Fibroblast of pulmonary artery (primary cell): ENCODE measurements at places on chromosomes 12 and 14.

DNA sequence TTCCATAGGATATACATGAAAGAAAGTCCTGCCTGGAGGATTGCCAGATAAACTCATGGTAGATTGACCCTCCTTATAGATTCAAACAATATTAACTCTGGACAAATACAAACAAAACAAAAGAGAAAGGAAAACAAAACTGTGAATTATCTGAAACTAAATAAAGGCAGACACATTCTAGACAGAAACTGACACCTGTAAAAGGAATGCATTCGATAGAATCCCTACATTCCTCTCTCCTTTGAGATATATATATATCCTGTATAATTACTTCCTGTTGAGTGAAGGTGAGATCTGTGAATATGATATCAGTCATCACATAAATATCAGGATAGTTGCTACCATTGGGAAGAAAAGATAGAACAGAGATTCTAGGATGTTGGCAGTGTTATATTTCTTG, 948.4 kb upstream of the ATXN7L3B start:
- no peak for DNase-seq

- peak; percentile 21 for DNase-seq
Observed at GRCh38 chr14:58633831-58634230, 3.9 kb upstream of the DACT1 start.

- DNase-seq = no peak
Observed at GRCh38 chr14:76034566-76034965, 49.0 kb downstream of the IFT43 start.

DNA sequence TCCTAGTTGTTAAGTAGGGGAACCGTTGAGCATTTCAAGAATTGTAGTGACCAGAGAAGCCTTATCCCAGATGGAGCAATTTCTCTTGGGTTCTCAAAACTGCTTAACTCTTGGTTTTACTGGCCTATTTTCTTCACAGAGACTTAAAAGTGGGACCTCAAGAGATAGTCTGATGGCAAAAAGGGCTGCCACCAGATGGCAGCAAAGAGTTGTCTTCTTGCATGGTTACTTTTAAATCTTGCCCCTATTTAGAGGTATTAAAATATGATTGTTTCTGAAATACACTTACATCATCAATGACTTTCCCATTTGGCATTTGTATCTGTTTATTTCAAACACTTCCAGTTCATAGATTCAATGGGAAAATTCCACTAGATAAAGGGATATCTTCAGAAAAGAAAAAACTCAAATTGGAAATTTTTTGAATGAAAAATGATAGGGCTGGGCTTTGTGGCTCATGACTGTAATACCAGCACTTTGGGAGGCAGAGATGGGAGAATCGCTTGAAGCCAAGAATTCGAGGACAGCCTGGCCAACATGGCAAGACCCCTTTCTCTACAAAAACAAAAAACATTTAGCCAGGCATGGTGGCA, 69.9 kb upstream of the CNTN1 start:
- DNase-seq = peak; percentile 56

DNA sequence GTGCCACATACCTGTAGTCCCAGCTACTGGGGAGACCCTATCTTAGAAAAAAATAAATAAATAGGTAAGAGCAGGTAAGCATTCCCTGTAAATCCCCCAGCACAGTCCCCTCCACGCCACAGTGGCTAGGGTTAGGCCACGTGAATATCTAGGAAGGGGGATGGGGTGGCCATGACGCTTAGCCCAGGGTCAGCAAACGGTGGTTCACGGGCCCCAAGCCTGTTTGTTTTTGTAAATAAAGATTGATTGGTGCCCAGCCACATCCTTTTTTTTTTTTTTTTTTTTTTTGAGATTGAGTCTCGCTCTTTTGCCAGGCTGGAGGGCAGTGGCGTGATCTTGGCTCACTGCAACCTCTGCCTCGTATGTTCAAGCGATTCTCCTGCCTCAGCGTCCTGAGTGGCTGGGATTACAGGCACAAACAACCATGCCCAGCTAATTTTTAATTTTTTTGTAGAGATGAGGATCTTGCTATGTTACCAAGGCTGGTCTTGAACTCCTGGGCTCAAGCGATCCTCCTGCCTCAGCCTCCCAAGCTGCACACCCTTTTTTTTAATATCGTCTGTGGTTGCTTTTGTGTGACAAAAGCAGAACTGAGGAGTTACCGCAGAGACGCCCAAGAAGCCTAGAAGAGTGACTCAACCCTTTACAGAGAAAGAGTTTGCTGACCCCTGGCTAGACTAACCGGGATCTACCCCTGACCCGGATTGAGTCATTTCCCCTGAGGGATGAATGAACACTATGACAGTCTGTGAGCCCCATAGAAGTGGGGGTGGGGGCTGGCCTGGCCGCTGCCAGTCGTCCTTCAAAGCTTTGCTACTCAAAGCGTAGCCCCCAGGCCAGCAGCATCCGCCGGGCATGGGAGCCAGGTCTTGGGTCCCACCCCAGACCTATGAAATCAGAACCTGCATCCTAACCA, 113.7 kb upstream of the NCOR2 start:
- DNase-seq = peak; percentile 96

DNA sequence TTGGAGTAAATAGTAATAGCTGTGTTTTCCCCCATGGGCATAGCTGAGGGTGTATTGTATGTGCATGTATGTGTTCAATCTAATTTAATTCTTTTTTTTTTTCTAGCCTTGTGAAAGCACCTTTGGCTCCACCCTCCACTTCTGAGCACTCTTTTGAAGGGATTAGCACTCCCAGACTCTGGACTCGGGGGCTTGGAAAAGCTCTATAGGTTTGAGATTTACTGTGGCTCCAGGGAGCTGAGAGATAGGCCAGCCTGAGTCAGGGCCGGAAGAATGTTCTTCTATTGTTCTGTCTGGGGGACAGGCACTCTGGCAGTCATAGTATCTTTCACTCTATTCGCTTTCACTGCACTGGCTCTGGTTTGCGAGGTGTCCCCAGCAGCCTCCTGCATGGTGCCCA, 540.0 kb upstream of the TBX3 start:
- peak; percentile 61 for DNase-seq

DNA sequence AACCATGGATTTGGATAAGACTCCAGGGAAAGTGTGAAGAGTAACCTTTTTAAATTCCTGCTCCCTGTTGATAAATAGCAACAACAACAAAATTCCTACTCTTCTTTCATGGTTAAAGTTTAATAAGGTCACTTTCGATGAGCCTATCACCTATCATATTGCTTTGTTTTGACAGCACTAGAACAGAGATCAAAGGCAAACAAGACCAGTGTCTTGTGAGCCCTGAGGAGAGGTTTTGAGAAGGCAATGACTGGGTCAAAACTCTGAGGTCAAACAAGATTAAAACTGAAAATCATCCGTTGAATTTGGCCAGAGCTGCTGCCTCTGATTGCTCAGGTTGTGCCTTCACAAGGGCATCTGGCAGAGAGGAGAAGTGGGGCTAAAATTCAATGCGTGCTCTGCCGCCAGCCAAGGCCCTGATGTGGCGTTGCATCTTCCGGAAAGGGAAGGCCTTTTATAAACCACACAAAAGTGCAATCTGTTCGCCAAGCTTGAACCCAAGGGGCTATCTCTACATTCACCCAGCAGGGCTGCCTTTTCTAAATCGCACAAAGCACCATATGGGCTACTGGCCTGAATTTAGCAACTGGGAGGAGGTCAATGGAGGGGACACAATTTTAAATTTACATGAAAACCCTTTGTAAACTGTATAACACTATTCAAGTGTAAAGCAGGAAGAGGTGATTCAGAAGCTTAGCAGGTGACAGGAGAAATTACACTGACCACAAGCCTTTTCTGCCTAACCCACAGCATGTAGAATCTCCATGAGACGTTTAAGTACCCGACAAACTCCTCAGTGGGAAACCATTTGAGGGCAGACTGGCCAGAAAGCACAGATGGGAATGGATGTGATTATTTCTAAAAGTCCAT, 140.8 kb downstream of the DAD1 start:
- DNase-seq = no peak

- DNase-seq = no peak
Observed at GRCh38 chr14:82419933-82420332, 886.3 kb upstream of the SEL1L start.

GRCh38 chr14:22482085-22482694, 106.8 kb downstream of the DAD1 start:
- DNase-seq = no peak

GRCh38 chr14:74836251-74836960, 39.5 kb downstream of the PROX2 start:
- no peak for DNase-seq

DNA sequence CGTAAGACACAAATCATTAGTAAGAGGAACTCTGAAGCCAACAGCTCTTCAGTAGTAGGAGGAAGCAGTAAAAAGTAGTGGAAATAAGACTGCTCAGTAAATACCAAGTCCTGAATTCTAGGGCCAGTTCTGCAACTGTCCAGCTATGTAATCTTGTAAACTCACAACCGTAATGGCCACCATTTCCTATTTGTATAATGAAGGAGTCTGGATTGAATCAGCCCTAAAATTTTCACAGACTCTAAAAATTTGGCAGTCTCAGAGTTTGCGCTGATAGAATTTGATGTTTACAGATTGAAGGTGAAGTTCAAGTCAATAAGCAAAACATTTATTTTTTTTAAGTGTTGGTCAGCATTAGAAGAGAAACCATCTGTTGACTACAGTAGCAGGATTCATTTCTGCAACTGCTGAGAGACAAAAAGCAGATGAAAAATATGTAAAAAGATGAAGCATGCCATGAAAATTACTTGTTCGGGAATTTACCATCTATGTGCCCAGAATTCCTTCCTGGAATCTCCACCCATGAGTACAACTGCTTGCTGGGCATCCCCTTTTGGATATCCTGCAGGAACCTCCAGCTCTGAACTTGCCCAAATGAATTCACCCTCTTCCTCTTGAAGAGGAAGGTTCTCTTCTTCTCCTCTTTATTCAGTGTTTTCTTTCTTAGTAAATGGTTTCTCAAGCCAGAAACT, 47.5 kb downstream of the GALNT4 start:
- no peak for DNase-seq

DNA sequence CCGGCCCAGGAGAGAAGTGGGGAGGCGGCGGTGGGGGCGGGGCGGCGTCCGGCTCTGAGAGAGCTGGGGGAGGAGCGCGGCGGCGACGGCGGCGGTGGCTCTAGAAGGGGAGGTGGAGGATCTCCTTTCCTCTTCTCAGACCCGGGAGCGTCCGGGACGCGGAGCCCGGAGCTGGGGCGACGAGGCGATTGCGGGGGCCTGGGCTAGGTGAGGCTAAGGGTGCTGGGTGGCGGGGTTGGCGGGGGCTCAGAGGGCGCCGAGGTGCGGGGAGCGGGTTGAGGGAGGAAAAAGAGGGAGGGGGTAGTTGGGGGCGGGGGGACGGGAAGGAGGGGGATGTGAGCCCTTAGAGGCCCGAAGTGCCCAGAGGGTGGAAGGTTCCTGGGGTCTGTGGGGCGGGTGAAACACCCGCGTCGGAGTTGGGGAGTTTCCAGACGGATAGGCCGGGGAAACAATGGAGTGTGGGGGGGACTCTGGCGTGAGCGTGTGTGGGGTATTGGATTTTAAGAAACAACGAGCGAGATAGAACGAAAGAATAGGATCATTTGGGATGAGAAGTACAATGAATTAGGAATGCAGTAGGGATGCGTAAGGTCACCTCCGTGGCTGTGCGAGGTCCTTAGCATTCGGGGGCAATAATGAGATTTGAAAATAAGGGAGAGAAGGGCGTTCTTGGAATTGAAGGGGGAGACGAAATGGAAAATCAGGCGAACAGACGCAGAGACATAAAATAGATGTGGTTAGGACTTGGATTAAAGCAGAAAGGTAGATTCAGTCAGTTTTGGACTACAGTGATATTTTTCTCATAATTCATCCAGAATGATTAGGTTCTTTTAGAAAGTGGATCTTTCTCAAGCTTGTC, at the start of gene SPATS2:
SPATS2 (plus strand) TSS at position 82 of the 859 bp plus-strand sequence. CDS start 93,551 bp downstream, outside the sequence.
- peak; percentile 49 for DNase-seq

- peak; percentile 55 for DNase-seq
Observed at GRCh38 chr12:4037747-4038312, 164.6 kb upstream of the PARP11 start.

DNA sequence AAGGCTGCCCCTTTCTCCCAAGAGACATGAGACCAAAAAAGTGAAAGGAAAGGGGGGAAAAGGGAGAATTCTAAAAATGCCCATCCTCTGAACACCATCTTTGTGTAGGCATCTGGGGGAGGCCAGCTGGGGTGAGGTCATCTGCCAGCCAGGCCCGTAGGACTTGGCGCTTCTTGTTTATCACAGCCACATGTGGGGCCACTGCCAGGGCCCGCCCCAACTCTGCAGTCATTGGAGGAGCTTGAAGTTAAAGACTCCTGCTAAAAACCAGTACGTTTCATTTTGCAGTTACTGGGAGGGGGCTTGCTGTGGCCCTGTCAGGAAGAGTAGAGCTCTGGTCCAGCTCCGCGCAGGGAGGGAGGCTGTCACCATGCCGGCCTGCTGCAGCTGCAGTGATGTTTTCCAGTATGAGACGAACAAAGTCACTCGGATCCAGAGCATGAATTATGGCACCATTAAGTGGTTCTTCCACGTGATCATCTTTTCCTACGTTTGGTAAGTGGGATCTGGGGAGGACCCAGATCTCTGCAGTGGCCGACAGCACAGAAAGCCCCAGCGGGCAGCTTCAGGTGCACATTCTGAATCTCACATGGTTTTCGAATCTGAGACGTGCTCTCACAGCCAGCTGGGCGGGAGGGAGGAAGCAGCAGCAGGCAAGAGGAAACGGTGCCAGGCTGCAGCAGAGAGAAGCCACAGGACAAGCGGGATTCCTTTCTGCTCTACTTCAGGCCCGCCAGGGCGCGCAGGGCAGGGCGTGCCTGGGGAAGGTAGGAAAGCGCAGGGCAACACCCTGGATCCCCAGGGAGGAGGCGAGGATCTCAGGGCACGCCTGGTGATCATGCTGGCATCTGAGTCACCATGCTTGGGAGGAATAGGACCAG, at the start of gene P2RX7:
P2RX7 (plus strand) TSS at position 276 of the 881 bp plus-strand sequence; CDS start at position 371, 95 bp downstream.
- DNase-seq = peak; percentile 38

DNA sequence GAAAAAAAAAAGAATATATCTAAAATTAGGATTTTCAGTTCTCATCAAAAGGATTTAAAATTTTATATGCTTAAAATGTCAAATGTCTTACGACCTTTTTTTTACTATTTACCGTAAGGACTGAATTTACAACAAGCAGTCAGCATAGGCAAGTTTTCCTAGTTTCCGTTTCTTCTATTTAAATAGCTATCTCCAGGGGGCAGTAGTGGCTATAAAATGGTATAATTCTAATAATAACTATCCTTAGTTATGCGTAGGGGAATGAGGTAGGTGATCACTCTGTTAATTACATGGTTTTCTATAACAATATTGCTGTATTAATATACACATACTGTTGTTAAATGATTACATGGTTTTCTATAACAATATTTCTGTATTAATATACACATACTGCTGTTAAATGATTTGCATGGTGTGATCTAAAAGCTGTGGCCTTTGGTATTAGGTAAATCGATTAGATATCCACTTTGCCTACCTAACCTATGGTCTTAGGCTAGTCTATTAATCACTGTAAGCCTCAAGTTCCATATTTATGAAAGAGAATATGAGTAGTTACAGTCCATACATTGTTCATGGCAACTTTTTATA, 217.7 kb upstream of the PDZRN4 start:
- no peak for DNase-seq

- DNase-seq = no peak
Observed at GRCh38 chr14:100654814-100655740, 67.9 kb upstream of the BEGAIN start.

DNA sequence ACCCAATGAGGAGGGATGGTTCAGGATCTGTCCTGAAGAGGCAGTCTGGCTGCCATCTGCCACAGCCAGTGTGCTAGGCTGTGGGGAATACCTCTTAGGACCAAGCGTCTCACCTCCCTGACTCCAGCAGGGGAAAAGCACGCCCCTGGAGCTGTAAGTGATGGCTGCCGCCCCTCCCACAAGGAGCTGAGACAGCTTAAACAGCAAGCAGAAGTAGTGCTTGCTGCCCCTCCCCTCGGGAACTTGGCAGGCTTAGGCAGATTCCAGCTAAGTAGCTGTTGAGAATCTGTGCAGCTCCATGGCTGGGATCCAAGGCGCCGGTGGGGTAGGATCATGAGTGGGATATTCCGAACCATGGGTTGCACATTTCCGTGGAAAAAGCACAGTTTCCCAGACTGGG, 360.4 kb upstream of the MDGA2 start:
- DNase-seq = no peak
